Left lung (tissue), 14 donors: ENCODE measurements at places on chromosomes 4 and X. TPM values are rescaled to one million over a fixed set of nuclear protein-coding genes. Genes with fewer than 3 reads are reported as not detected.

The HAUS3 gene
- 9.7 TPM for total RNA-seq

The WAS gene
- total RNA-seq: 49.1 TPM

The EXOC1L gene
- not detected for total RNA-seq

The KLB gene
- 2.2 TPM for total RNA-seq

The PRDM8 gene
- total RNA-seq: 1.9 TPM

The TGIF2LX gene
- total RNA-seq: not detected

The FOXP3 gene
- total RNA-seq: 0.29 TPM

The SATL1 gene
- total RNA-seq: not detected

- peak; percentile 2 for DNase-seq
These were observed 11.8 kb upstream of the CD40LG start for GRCh38 chrX:136636121-136636520.

DNA sequence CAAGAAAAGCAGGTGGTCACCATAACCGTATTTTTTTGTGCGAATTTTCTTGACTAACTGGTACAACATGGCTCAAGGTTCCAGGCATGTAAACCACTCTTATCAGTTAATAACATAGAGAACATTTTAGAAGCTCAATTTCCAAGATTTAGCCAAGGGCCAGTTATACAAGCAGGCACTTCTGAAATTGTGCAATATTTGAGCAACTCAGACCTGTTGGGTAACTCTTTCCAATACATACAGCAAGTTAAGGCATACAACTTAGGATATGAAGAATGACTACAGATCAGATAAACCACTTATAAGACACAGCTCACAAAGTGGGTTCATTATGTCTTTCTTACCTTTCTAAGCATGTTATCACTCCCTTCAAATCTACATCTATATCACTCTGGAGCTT, 43.9 kb downstream of the ZNF280C start:
- peak; percentile 24 for DNase-seq

DNA sequence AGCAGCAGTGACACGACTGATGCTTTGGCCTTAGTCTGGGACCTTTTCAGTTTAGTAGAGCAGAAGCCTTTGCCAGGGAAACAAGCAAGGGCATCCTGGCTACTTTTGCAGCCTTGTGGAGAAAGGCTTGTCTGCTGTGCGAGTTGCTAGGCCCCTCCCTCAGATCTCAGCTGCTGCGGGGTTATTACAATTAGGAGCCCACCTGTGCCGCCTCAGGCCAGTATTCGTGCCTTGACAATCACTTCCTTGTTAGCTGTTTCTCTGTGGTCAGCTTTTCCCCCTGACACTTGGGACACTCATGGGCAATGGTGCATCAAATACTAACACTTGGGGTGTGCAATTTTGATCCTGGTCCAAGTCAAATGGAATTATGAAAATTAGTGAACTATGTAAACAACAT, 67.9 kb downstream of the SH2D1A start:
- no peak for DNase-seq

DNA sequence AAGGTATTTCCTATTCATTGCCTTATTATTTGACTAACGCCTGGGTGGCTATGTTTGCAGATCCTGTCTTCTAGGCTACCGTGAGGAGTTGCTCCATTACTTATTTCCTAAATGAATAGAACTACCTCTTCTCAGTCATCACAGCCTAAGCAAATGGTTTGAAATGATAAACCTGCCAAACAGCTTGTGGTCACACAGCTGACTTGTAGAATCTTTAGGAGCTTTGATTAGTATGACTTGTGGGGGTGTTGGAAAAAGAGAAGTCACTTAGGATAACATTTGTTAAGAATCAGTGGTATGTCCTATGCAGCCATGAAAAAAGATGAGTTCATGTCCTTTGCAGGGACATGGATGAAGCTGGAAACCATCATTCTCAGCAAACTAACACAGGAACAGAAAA, 169.3 kb downstream of the PPARGC1A start:
- no peak for DNase-seq

DNA sequence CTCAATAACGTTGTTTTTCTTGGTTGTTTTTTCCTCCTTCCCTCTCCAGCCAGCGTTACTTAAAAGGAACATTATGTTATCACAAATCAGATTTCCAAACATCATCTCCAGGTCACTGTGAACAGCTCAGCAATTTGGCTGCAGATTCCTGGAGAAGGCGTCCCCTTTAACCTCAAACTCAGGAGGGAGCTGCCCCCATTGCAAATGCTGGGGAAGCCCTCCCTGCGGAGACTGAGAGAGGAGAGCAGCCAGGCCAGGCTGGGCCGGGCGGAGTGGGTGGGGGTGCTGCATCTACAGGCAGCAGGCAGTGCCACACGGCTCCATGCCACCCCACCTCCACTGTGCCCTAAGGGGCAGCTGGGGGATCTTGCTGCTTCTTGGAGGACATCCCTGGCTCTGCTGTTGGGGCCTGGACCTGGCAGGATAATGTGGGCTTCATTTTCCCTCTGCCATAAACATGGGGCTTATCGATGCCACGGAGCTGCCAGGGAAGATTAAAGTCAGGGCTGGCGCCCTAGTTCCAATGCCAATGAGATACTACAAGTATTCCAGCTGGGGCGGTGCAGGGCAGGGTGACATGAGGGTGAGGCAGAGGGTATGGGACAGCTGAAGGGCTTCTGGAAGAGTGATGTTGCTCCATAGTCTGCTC, 148.8 kb downstream of the PJA1 start:
- DNase-seq: no peak

- DNase-seq: no peak
These were observed 82.8 kb downstream of the NAT8L start for GRCh38 chr4:2141762-2142451.

DNA sequence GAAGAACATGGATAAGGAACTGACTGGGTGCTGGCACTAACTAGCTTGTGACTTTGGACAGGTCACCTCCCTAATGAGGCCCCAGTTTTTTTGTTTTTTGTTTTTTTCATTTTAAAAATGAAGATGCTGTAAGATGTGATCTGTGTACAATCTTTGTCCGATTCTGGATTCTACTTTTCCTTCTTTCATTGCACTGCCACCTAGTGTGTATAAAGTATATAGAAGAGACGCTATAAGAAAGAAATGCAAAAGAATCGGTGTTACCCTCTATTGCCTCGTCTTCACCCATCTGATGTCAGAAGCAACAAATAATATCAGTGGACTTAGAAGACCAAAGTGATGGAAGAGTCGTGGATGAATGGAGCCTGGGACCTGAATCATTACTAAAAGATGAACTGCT, 58.6 kb upstream of the P2RY10 start:
- DNase-seq: no peak

- peak; percentile 46 for DNase-seq
These were observed 47.7 kb upstream of the AFAP1 start for GRCh38 chr4:7987148-7987989.

- no peak for DNase-seq
These were observed 25.0 kb upstream of the PASD1 start for GRCh38 chrX:151538190-151539122.

- DNase-seq: no peak
These were observed 316.7 kb upstream of the HTR2C start for GRCh38 chrX:114267142-114267541.

DNA sequence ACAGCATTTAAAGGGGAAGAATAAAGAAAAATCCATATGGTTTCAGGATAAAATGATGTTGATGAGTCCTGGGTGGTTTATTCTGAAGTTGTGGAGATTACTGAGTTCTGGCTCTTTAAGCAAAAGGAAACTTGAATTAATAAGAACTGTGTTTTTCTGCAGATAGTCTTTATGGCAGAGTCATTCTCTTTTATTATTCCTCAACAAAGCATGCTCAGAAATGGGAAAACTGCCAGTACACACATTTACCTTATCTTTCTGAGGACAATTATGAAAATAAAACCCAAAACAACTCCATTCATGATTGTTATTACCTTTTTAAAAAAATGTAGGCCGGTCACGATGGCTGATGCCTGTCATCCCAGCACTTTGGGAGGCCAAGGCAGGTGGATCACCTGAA, 58.5 kb downstream of the ADD1 start:
- DNase-seq: no peak

GRCh38 chrX:18929775-18930174, 54.1 kb downstream of the PHKA2 start:
- DNase-seq: no peak

GRCh38 chr4:162836773-162837172, 329.9 kb downstream of the NAF1 start:
- DNase-seq: no peak

DNA sequence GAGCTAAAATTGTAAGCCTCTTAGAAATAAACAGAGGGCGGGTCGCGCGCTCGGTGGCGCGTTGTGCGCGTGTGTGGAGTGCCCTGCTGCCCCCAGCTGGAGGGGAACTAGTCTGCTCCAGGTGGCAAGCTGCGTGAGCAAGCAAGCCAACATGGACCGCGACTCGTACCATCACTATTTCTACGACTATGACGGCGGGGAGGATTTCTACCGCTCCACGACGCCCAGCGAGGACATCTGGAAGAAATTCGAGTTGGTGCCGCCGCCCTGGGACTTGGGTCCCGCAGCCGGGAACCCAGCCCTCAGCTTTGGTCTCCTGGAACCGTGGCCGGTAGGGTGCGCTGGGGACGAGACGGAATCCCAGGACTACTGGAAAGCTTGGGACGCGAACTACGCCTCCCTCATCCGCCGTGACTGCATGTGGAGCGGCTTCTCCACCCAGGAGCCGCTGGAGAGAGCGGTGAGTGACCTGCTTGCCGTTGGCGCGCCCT, 66.1 kb downstream of the DNAAF6 start:
- no peak for DNase-seq

GRCh38 chr4:4402966-4403365, 16.1 kb downstream of the NSG1 start:
- DNase-seq: no peak

- peak; percentile 72 for DNase-seq
These were observed 3.4 kb downstream of the WFS1 start for GRCh38 chr4:6272863-6273660.

- no peak for DNase-seq
These were observed 31.8 kb downstream of the AMMECR1 start for GRCh38 chrX:110286106-110286505.

DNA sequence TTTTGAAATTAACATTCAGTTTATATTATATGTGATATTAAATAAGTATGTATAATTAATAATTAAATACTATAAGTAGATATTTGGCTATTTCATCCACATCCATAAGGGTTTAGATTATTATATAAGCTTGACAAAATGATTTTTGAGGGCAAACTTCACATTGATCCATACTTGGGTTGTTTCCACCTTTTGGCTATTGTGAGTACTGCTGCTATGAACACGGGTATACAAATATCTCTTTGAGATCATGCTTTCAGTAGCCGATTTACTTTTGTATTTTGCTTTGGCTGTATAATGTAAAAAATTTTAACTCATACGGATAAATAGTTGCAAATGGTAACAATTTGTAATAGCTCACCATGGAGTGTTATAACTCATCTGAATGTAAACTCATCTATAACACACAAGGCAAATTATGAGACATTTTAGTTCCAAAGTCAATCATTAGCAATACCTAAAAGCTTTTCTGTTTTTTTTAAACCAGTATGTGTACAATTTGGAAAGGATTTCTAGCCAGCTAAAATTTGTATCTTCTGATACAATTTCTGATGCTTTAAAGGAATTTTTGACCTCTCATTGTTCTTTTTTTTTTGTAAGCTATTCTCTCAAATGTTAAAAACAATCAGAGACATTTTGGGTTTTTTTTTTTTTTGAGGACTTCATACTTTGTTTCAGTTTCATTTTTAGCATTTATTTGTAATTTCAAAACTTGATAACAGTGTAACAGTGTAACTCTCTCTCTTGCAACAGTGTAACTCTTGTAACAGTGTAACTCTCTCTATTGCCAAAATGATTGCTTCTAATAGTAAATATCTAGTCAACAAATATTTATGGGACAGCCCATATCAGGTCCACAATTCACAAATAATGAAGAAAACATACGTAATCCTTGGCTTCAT, 51.8 kb upstream of the ARX start:
- no peak for DNase-seq

DNA sequence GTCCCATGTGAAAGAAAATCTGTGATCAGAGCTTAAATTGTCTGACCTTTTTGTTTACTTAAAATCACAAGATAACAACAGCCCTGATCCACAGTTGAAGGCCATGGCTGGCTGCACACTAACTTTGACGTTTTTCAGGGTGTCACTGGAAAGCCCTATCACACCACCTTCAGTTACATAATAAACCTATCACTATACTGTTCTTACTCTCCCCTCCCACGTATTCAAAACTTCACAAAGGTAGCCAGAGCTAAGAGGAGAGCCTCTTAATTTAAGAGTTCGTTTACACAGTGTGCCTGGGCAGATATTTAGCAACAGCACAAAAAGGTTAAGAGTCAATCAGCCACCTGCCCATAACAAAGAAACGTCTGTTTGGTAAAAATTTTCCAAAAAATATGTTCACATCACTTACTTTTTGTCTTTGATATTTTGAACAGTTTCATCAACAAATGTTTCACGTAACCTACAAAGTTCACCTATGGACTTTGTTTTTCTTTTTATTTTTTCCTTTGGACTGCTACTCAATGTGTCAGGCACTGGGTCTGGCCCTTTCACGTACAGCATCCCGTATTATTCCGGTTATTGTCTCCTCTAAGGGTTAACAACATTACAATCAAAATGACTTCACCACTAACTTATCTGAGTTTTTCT, 25.0 kb downstream of the RFC1 start:
- no peak for DNase-seq

DNA sequence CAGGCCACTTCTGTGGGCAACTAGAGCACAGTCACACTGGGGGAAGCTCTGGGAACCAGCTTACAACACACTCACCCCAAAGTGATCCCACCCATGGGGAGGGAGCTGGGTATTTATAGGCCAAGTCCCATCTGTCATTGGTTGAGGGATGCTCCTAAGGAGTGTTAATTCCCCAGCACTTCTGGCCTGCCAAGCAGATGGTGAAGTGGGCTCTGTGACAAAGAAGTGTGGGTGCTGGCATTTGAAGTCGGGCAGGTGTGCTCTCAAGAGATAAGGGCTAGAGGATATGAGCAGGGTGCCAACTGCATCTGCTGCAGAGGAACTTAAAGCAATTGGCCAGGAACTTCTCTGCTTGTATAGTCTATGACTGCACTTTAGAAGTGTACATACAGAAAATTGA, 30.9 kb downstream of the PTCHD1 start:
- DNase-seq: no peak
